Neural progenitor cell (in vitro differentiated cells): ENCODE measurements at places on chromosomes 1 and 21. TPM values are rescaled to one million over a fixed set of nuclear protein-coding genes. Genes with fewer than 3 reads are reported as not detected.
A peak's percentile ranks its signal among the peaks of the same experiment; 100 is the strongest.

Gene KRTAP19-3
- total RNA-seq: not detected in 2 replicates

GRCh38 chr1:150931773-150932172, 5.6 kb downstream of the SETDB1 start:
- H3K27ac ChIP-seq: no peak overlapping the region
- H3K4me3 ChIP-seq: no peak overlapping the region
- H3K27me3 ChIP-seq: no peaks in the 10 kb centered on the region
- no peaks in the 10 kb centered on the region for H3K4me1 ChIP-seq

DNA sequence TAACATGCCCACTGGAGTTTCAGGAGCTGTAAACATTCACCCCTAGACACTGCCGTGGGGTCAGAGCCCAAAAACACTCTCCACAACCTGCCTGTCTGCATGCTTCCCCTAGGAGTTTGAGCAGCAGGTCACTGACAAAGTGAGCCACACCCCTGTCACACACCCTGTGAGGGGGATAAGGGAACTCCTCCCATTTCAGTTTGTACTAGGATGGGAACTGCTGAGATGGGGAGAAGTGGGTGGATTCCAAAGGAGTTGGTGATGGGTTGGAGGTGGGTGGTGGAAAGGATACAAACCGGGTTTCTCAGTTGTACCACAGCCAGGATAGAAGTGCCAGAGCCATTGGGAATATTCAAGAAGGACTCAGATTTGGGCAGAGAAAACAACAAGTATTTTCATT, 140.2 kb downstream of the MIS18A start:
- H3K4me3 ChIP-seq: no peak overlapping the region
- H3K36me3 ChIP-seq: no peaks in the 10 kb centered on the region
- H3K27me3 ChIP-seq: no peaks in the 10 kb centered on the region
- H3K27ac ChIP-seq: no peak overlapping the region
- DNase-seq: no peak

Gene SLC6A9
- total RNA-seq: 1.4 and 5.6 TPM in 2 replicates

- H3K4me1 ChIP-seq: no peaks in the 10 kb centered on the region
- no peaks in the 10 kb centered on the region for H3K27me3 ChIP-seq
- no peaks in the 10 kb centered on the region for H3K36me3 ChIP-seq
- no peak for DNase-seq
- no peak overlapping the region for H3K27ac ChIP-seq
Observed at GRCh38 chr1:244160455-244161235, 109.6 kb downstream of the ZBTB18 start.

GRCh38 chr1:85276215-85276977, at the start of gene BCL10:
Gene BCL10, minus strand, starts transcription at chr1:85276632. Its CDS starts 280 bp downstream, at chr1:85276352.
- peak within 1 kb of the TSS; percentile 80 for H3K4me3 ChIP-seq
- DNase-seq: peak; percentile 99
- H3K36me3 ChIP-seq: no peaks in the 10 kb centered on the region
- no peaks in the 10 kb centered on the region for H3K27me3 ChIP-seq
- H3K4me1 ChIP-seq: peaks cover 12% of the 10 kb centered on the region
- peak within 1 kb of the TSS; percentile 95 for H3K27ac ChIP-seq
